Uterine smooth muscle cell (primary cell): ENCODE measurements at places on chromosomes 11 and 22. TPM values are rescaled to one million over a fixed set of nuclear protein-coding genes. Genes with fewer than 3 reads are reported as not detected.

ADSL gene
- total RNA-seq, result 117 and 179 TPM in 2 replicates

FAM111B gene
- total RNA-seq, result 3.5 and 22.4 TPM in 2 replicates

SEPTIN5 gene
- total RNA-seq, result 14.8 and 39.5 TPM in 2 replicates

SEZ6L gene
- total RNA-seq, result not detected in 2 replicates

HTR3B gene
- total RNA-seq, result not detected in 2 replicates

RAB38 gene
- total RNA-seq, result 3.4 and 6.5 TPM in 2 replicates

FOLR3 gene
- 3.8 and 11.1 TPM in 2 replicates for total RNA-seq

CD3E gene
- total RNA-seq, result not detected in 2 replicates

KRTAP5-8 gene
- total RNA-seq, result not detected in 2 replicates

PLCB3 gene
- 55.2 and 56.8 TPM in 2 replicates for total RNA-seq

ISX gene
- not detected in 2 replicates for total RNA-seq

PTPN5 gene
- total RNA-seq, result under 0.01 TPM in 1 of 2 replicates, not detected in the other

FUT4 gene
- total RNA-seq, result 4.3 and 5.5 TPM in 2 replicates

USP2 gene
- 0.11 and 1.00 TPM in 2 replicates for total RNA-seq

P2RY6 gene
- 0.12 TPM in 1 of 2 replicates, not detected in the other for total RNA-seq

LMF2 gene
- 48.0 and 51.4 TPM in 2 replicates for total RNA-seq

BARX2 gene
- total RNA-seq, result not detected in 2 replicates

HSPA8 gene
- 2,423 and 3,174 TPM in 2 replicates for total RNA-seq

ZNF214 gene
- 5.6 and 7.0 TPM in 2 replicates for total RNA-seq

BEST1 gene
- total RNA-seq, result 3.1 and 7.1 TPM in 2 replicates

INS gene
- not detected in 2 replicates for total RNA-seq

LDHAL6A gene
- total RNA-seq, result not detected in 2 replicates

SDHAF2 gene
- total RNA-seq, result 33.8 and 35.1 TPM in 2 replicates

OR56A1 gene
- total RNA-seq, result not detected in 2 replicates

PKDREJ gene
- total RNA-seq, result not detected in 2 replicates

HPX gene
- 0.33 and 0.50 TPM in 2 replicates for total RNA-seq

MOGAT2 gene
- total RNA-seq, result not detected in 2 replicates

MUC15 gene
- not detected in 2 replicates for total RNA-seq

MS4A7 gene
- not detected in 2 replicates for total RNA-seq

PNPLA5 gene
- under 0.01 TPM in 1 of 2 replicates, not detected in the other for total RNA-seq

UBQLNL gene
- total RNA-seq, result not detected in 2 replicates

MOV10L1 gene
- 1.7 and 5.1 TPM in 2 replicates for total RNA-seq

AIFM3 gene
- total RNA-seq, result 0.33 and 0.50 TPM in 2 replicates

FXYD6 gene
- 0.22 and 0.37 TPM in 2 replicates for total RNA-seq

SNAP29 gene
- 7.9 and 8.4 TPM in 2 replicates for total RNA-seq

CNGA4 gene
- under 0.01 TPM in 1 of 2 replicates, not detected in the other for total RNA-seq

APOBEC3B gene
- total RNA-seq, result 2.4 and 7.5 TPM in 2 replicates

SMTNL1 gene
- not detected in 2 replicates for total RNA-seq

FOLR2 gene
- total RNA-seq, result not detected in 2 replicates

NARS2 gene
- total RNA-seq, result 25.0 and 34.7 TPM in 2 replicates

MS4A4E gene
- total RNA-seq, result not detected in 2 replicates

FCHSD2 gene
- total RNA-seq, result 12.6 and 16.6 TPM in 2 replicates

NOX4 gene
- 4.0 and 6.7 TPM in 2 replicates for total RNA-seq

DNAJB7 gene
- not detected in 2 replicates for total RNA-seq

MRGPRX2 gene
- total RNA-seq, result not detected in 2 replicates

PARVB gene
- 29.5 and 55.0 TPM in 2 replicates for total RNA-seq
